CD4-positive, alpha-beta T cell treated with Interleukin-4 for 4 hours (primary cell): ENCODE measurements at places on chromosomes 7 and 10.

DNA sequence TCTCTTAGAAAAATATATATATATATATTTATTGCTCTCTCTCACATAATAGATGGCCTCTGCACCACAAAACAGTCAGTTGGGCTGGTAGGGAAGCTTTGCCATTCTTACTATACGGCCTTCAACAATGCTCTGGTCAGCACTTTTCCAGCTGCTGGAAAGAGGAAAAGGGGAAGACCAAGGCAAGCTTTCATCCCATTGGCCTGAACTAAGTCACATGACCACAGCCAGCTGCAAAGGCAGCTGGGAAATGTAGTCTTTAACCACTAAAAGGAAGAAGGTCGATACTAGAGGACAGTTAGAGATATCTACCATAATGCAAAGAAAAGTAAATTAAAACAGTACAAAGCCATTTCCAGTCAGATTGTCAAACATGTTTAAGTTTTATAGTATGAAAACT is 58.4 kb upstream of the MACROH2A2 start:
- peak; percentile 2 for DNase-seq

DNA sequence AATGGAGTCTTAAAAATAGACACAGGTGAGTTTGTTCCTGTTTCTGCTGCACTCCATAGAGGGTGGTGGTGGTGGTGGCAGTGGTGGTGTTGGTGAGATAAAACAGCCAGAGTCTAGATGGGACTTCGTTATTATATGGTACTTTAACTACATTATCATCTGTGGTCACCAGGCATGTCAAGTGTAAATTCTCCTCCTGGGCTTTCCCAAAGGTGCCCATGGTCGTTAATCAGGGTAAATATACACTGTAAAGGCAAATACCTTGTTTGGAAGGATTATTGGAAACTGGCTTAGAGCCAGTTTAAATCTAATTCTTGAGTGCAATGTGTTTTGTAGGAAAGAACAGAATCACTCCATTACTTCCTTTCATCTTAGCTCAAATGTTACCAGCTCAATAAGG is 21.5 kb upstream of the COMMD3 start:
- no peak for DNase-seq

DNA sequence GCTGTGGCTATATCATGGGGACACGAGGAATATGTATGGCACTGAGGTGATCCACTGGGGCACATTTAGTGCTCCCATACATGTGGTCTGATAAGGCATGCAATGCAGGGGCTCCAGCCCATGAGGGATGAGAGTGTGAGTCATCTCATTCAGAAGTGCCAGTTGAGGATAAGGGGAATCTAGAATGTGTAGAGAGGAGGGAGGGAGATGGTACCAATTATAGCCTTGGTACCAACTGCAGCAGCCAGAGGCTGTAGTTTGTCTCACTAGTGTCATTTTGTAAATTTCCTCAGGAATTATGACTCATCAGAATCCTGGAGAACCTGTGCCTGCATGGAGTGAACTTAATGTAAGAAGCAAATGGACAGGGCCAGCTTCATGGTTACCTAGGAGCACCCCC is 46.2 kb downstream of the LAMB4 start:
- no peak for DNase-seq

DNA sequence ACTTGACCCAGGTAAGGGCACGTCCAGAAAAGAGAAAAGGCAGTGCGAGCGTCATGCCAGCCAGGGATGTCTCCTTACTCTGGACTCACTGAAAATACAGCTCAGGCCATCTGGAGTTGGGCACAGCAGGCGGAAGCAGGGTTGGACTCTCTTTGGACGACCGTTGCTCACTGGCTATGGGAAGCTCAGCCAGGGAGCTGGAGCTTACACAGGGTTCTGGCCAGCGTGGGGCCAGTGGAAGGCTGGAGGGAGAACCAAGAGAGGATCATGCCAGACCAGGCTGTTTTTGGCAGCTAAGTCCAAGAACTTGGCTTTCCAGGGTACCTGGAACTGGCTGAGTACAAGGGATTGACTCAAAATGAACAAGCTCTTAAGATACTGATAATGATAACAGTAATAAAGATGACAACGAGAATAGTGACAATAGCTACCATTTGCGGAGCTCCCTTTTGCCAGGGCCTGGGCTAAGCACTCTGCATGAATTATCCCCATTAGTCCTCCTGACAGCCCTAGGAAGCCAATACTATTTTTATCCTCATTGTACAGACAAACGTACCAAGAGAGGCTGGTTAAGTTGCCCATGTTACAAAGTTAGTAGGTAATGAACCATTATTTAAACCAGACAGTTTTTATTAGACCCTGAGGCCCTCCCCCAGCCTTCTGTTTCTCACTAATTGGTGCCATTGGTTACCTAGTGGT is 177.6 kb downstream of the PTPN20 start:
- DNase-seq = no peak

- no peak for DNase-seq
Observed at GRCh38 chr10:125424191-125424847, 258.6 kb downstream of the TEX36 start.

DNA sequence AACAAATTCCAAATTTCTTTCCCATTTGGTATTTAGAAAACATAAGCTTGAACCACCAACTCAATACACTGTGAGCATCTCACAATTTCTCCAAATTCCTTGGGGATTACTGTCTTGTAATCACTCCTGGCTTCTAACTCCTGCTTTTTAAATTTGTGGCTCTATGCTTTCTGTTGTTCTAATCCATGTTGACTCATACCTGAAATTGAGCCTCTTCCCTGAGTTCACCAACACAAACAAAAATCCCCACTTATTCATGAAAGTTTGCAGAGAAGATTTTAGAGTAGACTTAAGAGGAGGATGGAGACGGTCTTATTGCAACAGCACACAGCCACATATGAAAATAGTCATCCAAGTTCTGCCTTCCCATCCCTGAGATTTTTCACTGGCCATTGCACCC is 252.5 kb downstream of the PTEN start:
- DNase-seq = no peak

GRCh38 chr10:109898666-109899355 is 24.5 kb downstream of the XPNPEP1 start:
- no peak for DNase-seq

- no peak for DNase-seq
Observed at GRCh38 chr7:156845379-156846101, 47.4 kb downstream of the LMBR1 start.

- DNase-seq = peak; percentile 67
Observed at GRCh38 chr10:97701438-97702069, 12.0 kb upstream of the MARVELD1 start.

DNA sequence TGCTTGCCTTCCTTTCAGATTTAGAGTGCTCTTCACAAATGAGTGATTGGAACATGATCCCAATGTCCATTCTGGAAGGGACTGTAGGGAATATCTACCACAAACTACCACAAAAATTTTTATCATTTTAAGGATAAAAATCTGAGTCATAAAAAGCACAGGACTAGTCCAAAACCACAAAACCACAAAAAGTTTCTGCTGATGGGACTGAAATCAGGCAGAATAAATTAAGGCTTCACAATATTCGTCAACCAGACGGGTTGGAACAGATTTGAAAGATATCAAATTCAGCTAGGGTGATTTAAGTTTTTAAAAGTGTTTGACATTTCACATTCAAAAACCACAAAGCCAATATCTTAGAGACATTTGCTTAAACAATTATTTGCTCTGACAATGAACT is 100.1 kb upstream of the PTN start:
- DNase-seq = no peak

- DNase-seq = no peak
Observed at GRCh38 chr10:113665806-113666354, 2.0 kb upstream of the NRAP start.

- DNase-seq = no peak
Observed at GRCh38 chr7:69696686-69697685, 98.7 kb downstream of the AUTS2 start.

GRCh38 chr7:801940-802381 is 30.3 kb upstream of the SUN1 start:
- DNase-seq = no peak

GRCh38 chr10:60611291-60611747 is 167.0 kb upstream of the CDK1 start:
- peak; percentile 24 for DNase-seq
